Adipocyte (in vitro differentiated cells): ENCODE measurements at places on chromosomes 1 and 21.

DNA sequence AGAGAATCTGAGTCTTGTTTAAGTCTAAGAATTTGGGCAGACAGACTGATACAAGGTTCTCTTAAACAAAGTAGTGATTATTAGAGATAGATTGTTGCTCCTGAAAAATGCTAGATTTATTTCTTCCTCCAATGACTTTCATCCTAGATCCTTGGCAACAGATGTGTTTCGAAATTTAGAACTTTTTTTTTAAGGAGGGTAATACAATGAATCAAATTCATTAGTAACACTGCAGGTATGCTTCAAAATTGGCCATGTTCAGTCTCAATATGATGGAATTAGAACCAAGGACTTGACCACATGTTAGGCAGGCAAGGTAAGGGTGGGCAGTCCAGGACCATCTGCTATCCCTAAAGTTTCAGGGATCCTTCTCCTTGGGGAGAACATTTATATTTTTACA, 4.5 kb upstream of the LCE1F start:
- DNase-seq = no peak

DNA sequence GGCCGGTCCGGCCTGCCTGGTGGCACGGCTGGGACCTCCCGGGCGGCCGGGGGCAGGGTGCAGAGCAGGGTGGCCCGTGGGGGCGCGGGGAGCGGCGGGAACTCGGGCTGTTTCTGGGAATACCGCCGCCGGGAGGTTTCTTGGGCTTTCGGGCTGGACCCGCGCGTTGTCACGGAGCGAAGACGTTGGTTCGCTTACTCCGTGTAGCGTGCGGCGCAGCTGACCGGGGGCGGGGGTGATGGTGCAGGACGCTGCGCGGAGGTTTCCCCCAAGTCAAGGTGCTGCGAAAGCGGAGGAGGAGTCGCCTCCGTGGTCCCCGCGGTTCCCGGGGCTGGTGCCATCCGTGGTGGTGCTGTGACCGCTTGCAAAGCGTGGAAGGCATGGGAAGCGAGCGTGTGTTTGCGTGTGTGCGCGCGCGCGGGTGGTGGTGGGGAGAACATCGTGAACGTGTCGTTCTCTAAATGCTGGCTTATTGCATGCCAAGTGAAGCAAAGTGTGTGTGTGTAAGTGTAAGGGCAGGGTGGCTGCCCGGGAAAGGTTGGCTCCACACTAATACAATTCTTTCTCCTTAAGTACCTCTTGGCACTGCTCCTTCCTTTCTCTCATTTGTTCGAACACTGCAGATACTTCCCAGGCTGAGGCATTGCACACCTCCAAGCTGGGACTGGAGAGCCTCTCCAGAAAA, 1.1 kb downstream of the RYR2 start:
- no peak for DNase-seq

GRCh38 chr1:22077728-22078127, 25.2 kb downstream of the CDC42 start:
- DNase-seq = peak; percentile 50

DNA sequence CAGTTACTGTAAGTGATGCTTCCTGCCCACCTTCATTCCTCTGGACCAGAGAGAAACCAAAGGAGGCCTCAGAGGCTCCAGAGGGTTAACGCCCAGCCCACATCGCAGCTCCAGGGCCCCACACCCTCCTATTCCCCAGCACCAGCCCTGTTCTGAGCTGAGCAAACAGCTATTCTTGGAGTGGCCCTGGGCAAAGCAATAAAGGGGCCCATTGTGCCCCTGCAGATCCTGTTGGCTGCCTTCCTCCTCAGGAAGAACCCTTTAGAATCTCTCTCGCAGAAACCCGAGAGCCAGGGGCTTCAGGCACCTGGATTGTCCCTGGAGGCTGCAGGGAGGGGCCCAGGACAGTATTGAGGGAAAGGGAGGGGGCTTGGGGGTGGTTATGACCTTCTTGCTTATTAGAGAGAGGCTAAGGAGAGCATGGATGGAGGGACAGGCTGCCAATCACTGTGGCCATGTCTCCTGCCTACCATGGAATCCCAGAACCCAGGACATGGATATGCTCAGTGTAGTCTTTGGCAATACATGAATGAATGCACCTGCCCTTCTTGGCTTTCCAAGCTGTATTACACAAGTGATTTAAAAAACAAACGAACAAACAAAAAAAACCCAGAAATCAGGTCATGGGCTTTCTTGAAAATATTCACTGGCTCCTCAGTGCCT, 9.2 kb downstream of the PADI2 start:
- no peak for DNase-seq

GRCh38 chr1:224801844-224802490, 127.5 kb upstream of the DNAH14 start:
- DNase-seq = no peak

GRCh38 chr1:215606036-215606435, 38.9 kb downstream of the KCTD3 start:
- DNase-seq = no peak

DNA sequence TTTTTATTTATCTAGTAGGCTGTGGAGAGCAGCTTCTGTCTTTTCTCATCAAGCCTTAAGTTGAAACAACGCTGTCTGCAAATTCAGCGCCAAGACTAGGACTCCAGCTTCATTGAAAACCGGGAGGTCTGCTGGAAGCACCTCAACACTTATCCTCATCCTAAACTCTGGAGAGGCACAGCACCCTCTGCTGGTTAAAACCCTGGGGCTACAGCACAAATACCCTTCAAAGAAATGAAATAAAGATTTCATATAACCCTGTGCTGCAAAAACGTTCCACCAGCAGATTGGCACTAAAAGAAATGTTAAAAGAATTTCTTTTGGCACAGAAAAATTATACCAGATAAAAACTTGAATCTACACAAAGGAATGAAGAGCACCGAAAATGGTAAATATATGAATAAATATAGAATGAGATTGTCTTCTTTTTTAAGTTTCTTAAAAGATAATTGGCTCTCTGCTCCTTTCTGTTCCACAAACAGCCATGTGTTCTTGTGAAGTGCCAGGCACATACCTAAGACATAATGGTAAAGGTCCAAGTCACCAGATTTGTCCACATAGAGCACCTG, 227.7 kb upstream of the SAMSN1 start:
- DNase-seq = peak; percentile 2

DNA sequence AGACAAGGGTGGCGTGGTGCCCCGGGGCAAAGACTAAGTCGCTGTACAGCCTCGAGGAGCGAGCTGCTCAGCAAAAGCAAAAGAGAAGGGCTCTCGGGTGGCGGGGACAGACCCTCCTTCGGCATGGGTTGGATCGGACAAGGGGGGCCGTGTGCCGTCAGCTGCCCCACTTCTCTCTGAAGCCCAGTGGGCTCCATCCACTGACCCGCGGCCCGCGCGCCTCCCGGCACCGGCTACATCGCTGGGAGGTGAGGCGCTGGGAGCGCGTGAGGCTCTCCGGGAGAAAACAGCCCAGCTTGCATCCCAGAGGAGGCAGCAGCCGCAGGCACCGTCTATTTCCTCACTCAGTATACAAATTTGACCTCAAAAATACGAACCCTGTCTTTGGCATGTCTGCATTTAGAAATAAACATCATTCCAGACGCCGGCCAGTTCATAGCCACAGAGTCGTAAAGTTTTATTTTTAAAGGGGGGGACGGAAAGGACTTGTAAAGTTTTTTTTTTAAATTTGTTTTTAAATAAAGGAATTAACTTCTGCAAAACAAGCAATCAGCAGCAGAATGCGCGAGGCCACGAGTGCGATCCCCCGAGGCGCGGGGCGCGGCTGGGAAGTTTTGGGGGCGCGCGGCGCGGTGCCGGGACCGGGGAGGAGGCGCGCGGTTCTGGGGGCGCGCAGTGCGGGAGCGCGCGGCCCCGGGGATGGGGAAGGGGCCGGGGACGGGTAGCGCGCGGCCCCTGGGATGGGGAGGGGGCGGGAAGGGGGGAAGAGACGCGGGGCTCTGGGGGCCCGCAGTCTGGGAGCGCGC, 689 bp upstream of the GPR137B start:
- DNase-seq = peak; percentile 80

- no peak for DNase-seq
Measured at GRCh38 chr1:182910143-182910542, 42.8 kb downstream of the SHCBP1L start.

GRCh38 chr1:228073857-228074545, 8.5 kb upstream of the ARF1 start:
- DNase-seq = peak; percentile 29

GRCh38 chr1:216682752-216683151, 40.5 kb downstream of the ESRRG start:
- no peak for DNase-seq

DNA sequence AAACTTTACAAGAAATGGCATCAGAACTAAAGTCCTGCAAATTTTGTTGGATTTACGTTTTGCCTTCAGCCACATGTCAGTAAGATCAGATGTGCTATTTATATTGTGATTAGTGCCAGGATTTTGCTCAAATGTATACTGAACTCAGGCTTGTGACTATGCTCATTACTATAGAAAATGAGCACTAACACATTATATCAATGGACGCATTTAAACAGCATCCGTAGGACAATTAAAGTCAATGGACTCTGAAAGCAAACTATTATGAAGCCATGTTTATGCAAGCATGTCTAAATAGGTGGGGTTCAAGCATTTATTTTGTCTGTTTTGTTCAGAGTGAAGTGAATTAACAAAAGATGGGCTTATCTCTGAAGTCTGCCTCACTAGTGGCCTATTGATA, 20.6 kb upstream of the DDAH1 start:
- DNase-seq = no peak

DNA sequence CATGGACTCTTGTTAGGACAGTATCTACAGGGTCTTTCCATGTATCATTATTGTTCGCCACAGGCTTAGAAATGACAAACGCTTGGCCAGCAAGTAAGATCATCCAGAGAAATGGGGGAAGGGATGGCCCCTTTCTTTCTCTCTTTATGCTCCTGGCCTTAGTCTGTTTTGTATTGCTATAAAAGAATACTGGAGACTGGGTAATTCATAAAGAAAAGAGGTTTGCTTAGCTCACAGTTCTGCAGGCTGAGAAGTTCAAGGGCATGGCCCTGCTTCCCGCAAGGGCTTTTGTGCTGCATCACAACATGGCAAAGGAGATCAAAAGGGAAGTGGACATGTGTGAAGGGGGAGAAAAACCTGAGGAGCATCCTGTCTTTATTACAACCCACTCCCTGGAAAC, 41.0 kb downstream of the DNTTIP2 start:
- DNase-seq = no peak

- peak; percentile 81 for DNase-seq
Measured at GRCh38 chr1:170662561-170663403, 1.1 kb upstream of the PRRX1 start.

DNA sequence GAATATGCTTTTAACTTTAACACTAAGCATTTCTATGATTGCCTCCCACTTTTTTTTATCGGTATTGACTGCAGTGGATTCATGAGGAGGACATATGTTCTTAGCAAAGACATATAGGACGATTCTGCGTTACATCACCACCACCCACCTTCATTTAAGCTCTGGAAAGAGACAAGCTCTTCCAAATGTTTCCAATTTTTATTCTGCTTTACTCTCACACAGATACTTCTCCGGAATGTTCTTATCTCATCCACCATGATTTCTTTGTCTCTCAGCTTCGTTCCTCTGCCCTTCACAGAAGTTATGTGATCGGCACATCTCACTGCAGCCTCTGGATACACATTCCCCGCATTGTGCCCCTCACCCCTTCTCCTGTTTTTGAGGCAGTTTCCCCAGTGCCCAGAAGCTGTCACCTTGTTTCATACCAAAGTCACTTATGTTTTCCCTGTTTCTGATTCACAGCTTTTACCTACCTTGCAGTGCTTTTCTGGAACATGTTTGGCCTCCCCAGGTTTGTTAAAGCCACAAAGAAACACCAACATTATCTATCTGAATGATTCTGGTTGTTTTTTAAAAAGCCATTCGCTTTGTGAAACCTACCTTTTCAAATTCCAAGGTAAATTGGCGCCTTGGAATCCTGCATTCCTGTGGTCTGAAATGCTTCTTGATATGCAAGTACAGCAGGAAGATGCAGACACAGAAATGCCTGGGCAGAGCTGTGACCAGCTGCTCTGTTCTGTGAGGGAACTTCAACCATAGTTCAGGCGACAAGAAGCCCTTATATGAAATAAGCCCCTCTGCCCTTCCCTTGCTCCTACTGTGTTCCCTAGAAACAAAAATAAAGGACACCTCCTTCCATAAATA, 1020.2 kb downstream of the TTLL7 start:
- no peak for DNase-seq

GRCh38 chr21:36032647-36033406, 27.5 kb downstream of the SETD4 start:
- no peak for DNase-seq

DNA sequence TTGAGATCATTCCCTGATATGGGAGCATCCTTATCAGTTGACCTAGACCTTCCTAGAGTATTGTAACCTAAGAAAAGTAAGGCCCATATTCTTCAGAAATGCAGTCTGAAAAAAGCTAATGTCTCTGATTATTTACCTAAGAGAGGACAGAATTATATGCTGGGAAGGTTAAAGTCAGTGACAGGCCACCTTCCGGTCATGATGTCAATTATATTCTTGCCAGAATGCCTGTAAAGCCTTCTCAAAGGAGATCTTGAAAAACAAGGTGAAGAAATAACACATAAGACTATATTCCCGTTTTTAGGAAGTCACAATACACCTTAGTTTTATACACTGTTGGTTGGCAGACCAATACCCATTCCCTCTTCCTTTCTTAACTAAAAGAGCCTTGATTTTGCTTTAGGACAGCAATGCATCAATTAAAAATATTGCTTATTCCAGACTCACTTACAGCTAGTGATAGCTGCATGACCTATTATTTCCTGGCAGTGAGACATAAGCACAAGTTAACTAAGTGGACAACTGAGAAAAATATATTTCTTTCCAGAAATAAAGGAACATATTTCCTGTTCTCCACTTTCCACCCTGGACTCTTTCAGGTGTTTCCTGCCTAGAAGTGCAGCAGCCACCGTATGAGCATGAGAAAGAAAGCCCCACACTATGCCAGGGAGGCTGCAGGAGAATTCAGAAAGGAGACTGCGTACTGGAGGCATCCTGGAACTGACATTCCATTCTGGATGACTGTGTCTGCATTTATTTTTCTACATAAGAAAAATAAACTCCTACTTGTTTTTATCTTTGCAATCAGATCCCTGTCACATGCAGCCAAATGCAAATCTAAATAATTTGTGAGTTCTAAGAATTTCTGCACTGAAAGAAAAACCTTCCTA, 332.9 kb upstream of the PTBP2 start:
- DNase-seq = peak; percentile 67

DNA sequence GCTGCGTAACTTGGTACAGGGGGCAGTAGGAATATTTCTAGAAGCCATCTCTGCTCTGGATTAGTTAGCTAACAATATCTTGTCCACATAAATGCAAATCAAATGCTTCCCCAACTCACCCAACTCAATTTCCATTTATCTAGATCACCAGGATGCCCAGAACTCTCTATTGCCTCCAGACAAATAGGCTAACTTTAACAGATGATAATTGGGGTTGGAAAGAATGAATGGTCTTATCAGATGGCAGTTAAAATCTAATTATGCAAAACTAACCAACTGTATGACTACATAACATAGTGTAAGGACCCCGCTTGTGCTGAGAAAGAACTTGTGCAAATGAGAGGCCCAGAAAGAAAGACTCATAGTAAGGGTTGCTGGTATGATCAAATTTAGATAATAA, 1024.8 kb downstream of the PLA2G4A start:
- no peak for DNase-seq
